ENCODE measurements at places on chromosomes 13 and 19.

- DNase-seq, result no peak
Measured at GRCh38 chr19:45593520-45593919, 8.5 kb downstream of the GPR4 start.

DNA sequence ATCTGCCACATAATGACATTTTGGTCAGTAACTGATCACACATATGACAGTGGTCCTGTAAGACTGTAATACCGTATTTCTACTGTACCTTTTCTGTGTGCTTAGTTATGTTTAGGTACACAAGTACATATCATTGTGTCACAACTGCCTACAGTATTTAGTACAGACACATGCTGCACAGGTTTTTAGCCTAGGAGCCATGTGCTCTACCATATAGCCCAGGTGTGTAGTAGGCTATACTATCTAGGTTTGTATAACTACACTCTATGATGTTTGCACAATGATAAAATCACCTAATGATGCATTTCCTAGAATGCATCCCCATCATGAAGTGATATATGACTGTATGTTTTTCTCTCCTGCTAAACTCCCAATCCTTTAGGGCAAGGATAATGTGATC is 61.2 kb upstream of the MIR17HG start:
- no peak for DNase-seq

DNA sequence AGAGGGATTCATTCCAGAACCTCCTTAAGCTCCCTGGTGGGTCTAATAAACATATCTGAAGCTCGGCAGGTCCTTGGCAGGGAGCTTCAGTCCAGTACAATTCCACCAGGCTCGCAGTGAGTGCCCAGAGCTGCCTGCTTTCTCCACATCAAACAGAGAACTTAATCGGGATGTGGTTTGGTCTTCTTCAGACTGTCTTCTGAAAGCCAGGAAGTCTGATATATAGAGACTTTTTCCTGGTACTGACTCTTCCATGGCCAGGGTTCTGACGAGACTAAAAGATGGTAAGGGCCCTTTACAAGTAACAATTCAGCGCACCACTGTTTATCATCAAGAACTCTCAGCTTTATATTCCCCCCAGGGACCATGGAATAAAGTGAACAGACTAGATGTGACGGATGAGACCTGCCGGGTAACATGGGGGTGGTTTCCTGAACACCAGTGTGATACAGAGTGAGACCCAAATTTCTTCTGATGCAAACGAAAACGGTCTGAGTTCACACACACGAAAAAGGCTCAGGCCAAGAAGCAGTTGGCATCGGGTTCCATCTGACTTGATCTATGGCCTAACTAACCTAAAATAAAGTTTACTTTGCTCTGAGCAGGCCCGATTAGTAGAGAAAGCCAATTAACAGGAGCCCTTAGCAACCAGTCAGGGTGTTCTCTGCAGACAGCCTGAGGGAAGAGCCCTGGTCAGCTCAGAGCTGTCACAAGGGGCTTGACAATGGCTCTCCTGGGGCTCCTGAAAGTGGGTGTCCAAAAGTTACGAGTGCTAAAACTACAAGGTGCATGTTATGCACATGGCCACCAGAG is 29.0 kb downstream of the RANBP3 start:
- DNase-seq, result no peak

GRCh38 chr13:89518289-89519077 is 1829.0 kb upstream of the MIR17HG start:
- DNase-seq, result no peak

DNA sequence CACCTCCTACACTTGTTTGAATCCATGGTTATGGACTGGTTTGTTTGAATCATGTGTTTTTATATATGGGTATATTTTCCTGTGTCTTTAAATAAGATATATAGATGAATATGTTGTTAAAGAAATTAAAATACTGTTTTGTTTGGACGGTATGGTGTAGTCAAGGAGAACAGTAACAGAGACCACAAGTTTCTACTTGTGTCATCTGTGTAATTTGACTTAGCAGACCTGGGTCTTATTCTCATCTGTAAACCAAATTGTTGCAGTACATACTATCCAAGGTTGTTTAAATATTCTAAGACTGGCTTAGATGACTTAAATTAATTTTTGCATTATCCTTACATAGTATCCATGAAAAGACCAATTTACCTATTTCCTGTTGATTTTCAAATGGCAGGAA is 361.1 kb upstream of the SLITRK1 start:
- no peak for DNase-seq

DNA sequence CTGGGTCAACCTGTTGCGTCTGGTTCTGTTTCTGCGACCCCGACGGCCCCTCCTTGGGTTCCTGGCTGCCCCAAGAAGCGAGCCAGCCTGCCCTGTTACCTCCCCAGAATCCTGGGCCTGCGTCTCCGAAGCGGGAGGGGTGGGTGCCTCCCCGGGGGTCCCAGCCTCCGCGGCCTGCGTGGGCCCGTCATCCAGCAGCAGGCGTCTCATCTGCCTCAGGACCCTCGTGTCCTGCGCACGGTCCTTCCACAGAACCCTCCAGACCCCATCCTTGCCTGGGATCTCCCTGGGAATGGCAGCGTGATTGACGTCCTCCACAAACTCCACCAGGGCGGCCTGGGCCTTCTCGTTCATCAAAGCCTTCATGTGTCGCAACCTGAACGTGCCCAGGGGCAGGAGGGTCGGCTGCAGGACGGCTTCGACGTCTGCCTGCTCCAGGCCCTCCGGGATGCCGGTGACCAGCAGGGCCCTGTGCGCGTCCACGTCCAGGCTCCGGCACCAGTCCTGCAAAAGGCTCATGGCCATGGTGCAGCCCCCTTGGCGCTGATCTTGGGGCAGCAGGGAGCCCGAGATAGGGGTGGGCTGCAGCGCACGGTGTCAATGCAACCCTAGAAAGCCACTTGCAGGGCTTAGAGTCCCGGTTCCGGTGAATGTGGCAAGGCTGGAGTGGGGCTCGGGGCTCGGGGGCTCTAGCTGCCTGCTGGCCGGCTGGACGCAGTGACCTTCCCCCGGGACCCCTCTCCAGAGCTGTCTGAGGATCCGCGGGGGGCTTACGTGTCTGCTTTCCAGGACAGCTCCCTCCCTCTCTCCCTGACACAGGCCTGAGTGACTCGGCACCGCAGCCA is 504 bp downstream of the PNMA8B start:
- no peak for DNase-seq

DNA sequence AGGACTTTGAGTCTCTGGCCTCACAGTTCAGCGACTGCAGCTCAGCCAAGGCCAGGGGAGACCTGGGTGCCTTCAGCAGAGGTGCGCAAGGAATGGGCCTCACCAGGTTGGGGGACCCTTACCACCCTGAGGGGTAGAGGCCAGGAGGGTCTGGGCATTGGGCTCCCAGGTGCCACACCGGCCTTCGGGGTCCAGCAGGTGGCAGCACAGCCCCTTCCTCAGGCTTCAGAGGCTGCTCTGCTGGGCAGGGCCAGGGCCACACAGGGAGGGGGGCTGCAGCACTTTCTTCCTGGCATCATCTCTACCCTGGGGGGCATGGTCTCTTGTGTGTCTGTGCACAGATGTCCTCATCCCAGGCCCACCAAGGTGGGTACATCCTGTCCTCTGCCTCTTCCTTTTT is 12.9 kb downstream of the PIN1 start:
- no peak for DNase-seq

DNA sequence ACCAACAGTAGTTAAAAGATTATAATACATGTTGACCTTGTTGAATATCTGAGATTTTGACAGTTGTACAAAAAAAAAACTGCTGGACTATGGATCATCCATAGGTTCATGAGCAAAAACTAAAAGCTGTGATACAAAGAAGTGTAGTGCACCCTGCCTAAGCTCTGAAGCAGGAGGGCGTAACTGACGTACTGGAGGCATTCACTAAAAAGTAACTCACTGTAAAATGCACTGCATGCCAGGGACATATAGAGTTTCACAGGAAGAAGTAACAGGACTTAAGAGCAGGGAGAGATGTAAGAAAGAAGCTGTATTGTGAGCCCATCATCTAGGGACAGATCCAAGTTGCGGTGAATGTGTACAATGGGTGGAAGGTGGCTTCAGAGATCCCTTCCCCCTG is 177.9 kb downstream of the IRS2 start:
- DNase-seq, result no peak

GRCh38 chr13:73169971-73170370 is 111.2 kb downstream of the KLF5 start:
- no peak for DNase-seq

- DNase-seq, result no peak
Measured at GRCh38 chr13:96646515-96647211, 347.6 kb downstream of the OXGR1 start.

- no peak for DNase-seq
Measured at GRCh38 chr13:51726446-51727193, 77.3 kb downstream of the DHRS12 start.

- DNase-seq, result no peak
Measured at GRCh38 chr19:532561-533363, 1.2 kb downstream of the CDC34 start.

GRCh38 chr13:102721800-102722231 is 27.0 kb upstream of the METTL21C start:
- no peak for DNase-seq

- DNase-seq, result no peak
Measured at GRCh38 chr19:32866564-32867265, 2.9 kb downstream of the SLC7A9 start.

DNA sequence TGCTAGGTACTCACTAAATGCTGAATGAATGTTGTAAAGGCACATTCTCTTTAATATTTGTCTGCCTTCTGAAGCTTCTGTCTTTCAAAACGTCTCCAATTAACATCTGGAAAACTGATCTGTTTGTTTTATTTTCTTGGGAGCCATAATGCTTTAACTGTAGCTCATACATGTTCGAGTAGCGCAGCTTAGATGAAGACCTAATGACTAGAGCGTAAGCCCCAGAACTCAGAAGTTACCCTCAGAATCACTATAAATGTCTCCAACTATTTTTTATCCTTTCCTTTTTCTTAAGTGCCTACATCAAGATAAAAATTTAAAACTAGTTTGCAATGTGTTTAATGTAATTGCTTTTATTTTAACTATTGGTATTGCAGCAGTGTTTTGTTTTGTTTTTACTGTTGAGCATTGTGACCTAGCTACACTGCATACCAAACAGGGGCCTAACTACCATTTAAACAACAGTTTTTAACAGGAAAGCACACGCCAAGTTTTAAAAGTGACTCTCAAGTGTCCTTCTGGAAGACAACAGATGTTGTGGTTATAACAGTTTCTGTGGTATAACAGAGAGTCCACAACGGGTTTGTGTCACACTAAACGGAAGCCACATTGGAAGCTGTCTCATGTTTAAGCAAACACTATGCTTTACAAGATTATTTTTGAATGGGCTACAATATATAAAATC is 42.0 kb downstream of the MRPL57 start:
- DNase-seq, result no peak

GRCh38 chr13:60066226-60066625 is 97.5 kb downstream of the DIAPH3 start:
- DNase-seq, result no peak

GRCh38 chr13:79160818-79161217 is 245.2 kb downstream of the RBM26 start:
- DNase-seq, result no peak

GRCh38 chr19:48512504-48513288 is 1.1 kb upstream of the LMTK3 start:
- no peak for DNase-seq

DNA sequence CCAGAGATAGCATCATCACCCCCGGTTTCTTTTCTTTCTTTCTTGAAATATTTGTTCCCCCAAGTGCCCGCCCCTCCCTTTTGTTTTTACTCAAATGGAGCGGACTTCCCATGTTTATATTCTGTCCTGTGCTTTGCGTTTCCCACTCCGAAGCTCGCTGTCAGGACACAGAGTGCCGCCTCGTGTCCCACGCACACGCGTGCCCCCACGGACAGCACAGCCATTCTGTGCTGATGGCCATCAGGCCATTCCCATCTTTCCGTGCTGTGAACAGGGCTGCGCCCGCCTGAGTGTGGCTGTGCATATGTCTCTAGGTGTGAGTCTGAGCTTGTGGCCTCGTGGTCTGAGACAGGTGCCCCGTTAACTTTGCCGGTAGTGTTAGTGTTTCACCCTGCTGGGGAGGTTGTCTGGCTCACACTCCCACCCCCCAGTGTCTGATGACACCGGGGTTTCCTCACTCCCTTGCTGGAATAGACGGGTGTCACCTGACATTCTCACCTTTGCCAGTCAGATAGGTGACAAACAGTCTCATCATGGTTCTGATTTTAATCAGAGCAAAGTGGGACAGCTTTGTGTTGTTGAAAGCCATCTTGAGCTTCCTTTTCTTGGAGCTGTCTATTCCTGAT is 6.9 kb downstream of the PAK4 start:
- no peak for DNase-seq

Data from stimulated activated CD8-positive, alpha-beta memory T cell treated with anti-CD3 and anti-CD28 coated beads, Interleukin-15, amount 100 ng/mL, for 48 hours (primary cell).